OCI-M1 (cell line): ENCODE measurements at places on chromosomes 4 and X.

- DNase-seq, result no peak
Observed at GRCh38 chrX:45784590-45784989, 583.9 kb upstream of the DIPK2B start.

DNA sequence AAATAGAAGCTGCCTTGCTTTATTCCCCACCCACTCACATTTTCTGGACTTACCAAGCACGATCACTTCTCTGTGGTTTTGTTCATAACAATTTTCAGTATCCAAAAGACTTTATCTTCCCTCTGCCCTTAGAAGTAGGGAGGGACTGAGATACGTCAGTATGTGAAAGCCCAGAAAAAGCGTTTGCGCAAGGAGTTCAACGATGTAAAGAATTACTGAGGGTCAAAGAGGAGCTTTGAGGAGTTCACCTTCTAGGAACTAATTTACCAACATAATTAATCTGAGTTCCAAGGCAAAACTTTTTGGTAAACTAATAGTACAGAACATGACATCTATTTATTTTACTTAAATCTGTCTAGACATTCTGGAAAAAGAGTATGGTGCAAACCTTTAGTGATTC lies 84.6 kb downstream of the MBNL3 start:
- DNase-seq, result no peak

DNA sequence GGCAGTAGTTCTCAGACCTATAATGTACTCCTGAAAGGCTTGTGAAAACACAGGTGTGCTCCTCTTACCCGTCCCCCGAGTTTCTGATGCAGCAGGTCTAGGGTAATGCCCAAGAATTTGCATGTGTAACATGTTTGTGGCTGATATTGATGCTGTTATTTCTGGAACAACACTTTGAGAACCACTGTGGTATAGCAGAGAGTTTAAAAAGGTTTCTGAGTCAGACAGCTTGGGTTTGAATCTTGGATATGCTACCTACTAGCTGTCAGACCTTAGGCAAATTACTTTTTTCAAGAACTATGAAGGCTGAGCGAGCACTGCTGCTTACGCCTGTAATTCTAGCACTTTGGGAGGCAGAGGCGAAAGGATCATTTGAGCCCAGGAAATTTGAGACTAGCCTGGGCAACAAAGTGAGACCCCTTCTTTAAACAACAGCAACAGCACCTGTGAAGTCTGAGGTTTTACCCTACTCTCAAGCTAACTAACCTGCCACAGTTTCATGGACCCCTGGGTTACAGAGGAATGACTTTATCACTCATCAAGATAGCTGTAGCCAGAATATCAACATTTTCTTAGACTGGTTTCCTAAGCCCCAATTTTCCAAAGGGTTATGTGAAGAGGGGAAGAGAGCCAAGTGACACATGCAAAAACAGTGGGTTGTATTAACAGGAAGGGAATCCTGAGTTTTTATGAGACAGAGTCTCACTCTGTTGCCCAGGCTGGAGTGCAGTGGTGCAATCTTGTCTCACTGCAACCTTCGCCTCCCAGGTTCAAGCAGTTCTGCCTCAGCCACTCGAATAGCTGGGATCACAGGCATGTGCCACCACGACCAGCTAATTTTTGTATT lies 5.1 kb downstream of the AFF1 start:
- no peak for DNase-seq

- DNase-seq, result no peak
Observed at GRCh38 chrX:153992180-153992579, 19.6 kb downstream of the TMEM187 start.

- DNase-seq, result no peak
Observed at GRCh38 chr4:104971462-104971861, 175.2 kb upstream of the TET2 start.

- no peak for DNase-seq
Observed at GRCh38 chr4:153090670-153091385, 113.4 kb upstream of the TRIM2 start.

GRCh38 chrX:54182864-54183613 lies at the start of gene FAM120C:
FAM120C (minus strand) TSS chrX:54183254; CDS start chrX:54183198, 56 bp downstream.
- DNase-seq, result peak; percentile 90

GRCh38 chr4:122503214-122503613 lies 46.7 kb upstream of the IL2 start:
- peak; percentile 78 for DNase-seq

- DNase-seq, result no peak
Observed at GRCh38 chr4:127759893-127760292, 22.2 kb upstream of the HSPA4L start.

GRCh38 chrX:15233416-15234015 lies 36.4 kb downstream of the ASB9 start:
- no peak for DNase-seq

DNA sequence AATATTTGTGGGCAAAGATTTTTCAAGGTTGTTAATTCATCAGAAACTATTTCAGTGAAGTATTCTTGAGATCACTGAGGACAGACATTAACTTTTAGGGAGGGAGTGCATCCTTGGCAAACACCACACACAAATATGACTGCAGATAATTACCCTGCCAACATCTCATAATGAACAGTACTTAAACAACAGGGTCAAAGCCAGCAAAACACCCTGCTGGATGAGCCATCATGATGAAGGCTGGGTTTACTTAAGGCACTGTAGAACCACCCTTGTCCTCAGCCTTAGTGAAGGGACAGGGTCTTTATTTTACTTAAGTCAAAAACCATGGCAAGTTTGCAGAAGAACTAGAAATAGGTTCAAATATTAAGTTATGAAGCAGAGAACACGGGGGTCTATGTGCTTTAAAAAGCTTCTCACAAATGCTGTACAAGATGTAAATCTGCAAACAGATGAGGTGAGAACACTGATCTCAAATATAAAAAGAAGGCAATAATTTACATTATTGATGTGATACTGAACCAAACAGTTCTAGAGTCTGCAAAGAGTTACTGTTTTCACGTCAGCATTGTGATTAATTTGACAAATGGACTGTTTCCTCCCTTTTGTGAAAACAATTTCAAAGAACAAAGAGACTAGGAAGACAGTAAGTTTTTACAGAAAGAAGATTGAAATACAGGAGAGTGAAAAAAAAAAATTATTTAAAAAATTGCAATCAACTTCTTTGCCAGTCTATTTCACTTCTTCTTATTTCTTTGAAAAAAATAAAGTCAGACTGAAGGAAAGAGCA lies 28.2 kb downstream of the TAPT1 start:
- DNase-seq, result no peak

- no peak for DNase-seq
Observed at GRCh38 chrX:123906557-123907316, 46.9 kb downstream of the XIAP start.

GRCh38 chr4:9969526-9970398 lies 51.5 kb downstream of the SLC2A9 start:
- DNase-seq, result peak; percentile 67

- DNase-seq, result no peak
Observed at GRCh38 chr4:137200322-137200721, 332.0 kb downstream of the PCDH18 start.

DNA sequence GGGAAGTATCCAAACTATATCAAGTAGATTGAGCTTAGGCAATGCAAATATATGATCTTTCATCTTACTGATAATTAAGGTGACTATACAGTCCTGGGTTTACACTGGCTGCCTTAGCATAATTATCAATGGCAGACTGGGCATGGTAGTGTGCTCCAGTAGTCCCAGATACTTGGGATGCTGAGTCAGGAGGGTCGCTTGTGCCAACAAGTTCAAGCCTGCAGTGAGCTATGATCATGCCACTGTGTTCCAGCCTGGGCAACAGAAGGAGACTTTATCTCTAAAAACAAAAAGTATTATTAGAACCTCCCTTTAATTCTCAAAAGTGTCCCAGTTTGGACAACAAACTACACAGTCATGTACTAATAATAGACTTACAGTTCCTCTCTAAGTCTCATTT lies 99.4 kb upstream of the RASGEF1B start:
- DNase-seq, result no peak

- no peak for DNase-seq
Observed at GRCh38 chrX:153959649-153960048, 12.0 kb downstream of the HCFC1 start.

GRCh38 chrX:116961872-116962582 lies 499.3 kb upstream of the CT83 start:
- DNase-seq, result peak; percentile 19

- DNase-seq, result no peak
Observed at GRCh38 chrX:54093571-54093970, 49.3 kb upstream of the PHF8 start.

- DNase-seq, result no peak
Observed at GRCh38 chr4:1462768-1463075, 56.5 kb upstream of the NKX1-1 start.

DNA sequence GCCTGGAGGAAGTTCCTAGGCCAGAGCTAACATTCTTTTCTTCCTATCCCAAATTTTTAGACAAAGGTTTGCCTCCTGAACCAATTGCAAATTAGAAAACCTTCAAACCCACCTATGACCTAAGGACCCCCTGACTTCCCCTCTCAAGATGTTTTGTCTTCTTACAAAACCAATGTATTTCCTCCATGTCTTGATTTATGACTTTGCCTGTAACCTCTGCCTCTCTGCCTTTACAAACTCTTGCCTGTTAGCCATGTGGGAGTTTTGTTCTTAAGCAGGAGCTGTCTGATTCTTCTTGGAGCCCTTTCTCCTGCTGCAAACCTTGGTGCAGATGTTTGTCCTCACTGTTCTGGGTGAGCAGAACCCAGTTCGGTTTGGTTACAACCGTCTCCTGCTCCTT lies 222.3 kb upstream of the BOD1L1 start:
- no peak for DNase-seq

DNA sequence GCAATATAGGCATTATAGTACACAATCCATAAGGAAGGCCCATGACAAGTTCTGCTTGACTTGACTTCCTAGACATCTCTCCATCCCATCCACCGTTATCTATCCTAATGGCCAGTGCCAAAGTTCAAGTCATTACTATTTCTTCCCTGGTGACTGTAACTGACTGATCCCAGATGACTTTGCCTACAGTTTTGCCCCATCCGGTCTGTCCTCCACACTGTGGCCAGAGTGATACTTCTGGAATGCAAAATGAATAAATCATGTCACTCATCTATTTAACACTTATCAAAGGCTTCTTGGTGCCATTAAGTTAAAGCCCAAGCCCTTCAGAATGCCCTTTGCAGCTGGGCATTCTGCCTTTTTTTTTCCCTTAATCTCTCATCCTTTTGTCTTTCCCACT lies 130.8 kb downstream of the PPARGC1A start:
- DNase-seq, result no peak

GRCh38 chrX:7926501-7926900 lies 712 bp downstream of the PNPLA4 start:
- DNase-seq, result peak; percentile 34

DNA sequence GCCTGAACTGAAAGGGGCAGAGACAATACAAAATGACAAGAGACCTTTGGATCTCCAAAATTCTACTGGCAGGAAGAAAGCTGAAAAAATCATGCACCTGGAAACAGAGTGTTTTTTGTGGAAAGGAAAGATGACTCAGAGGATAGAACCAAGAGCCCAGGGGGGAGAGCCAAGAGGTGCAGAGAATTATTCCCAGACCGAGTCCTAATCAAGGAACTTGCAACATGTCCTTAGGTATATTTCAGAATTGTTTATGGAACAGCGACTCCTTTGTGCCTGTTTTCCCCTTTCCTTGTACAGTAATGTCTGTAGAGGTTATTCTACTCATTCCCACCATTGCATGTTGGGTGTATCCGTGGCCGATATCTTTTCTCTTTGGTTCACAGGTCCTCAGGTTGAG lies 71.7 kb downstream of the YIPF6 start:
- no peak for DNase-seq

DNA sequence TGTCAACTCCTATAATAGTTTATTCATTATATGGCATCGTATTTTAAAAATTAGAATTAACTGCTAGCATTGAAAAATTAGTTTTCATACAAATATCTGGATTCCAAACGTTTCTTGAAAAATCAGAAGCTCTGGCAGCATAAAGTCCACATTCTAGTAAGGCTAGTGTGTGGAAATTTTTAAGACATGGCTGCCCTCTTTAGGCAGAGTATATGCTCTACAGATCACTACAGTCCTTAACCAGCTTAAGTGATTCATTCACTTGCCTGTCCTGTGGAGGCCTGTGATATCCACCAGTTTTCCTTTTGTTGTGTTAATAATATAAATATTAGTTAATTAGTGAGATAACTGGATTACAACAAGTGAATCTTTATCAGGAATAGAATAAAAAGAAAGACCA lies 287.2 kb downstream of the OPHN1 start:
- DNase-seq, result peak; percentile 65

DNA sequence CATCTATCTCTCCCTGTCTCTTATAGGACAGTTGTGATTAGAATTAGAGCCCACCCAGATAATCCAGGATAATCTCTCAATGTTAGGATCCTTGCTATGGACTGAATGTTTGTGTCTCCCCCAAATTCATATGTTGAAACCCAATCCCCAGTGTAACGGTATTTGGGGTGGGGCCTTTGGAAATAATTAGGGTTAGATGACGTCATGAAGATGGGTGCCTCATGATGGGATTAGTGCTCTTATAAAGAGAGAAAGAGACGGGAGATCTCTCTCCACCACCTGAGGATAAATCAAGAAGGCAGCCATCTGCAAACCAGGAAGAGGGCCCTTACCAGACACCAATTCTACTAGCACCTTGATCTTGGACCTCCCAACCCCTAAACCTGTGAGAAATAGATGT lies 33.7 kb upstream of the SHISA3 start:
- DNase-seq, result no peak

- no peak for DNase-seq
Observed at GRCh38 chr4:100224160-100224559, 33.9 kb upstream of the DDIT4L start.

DNA sequence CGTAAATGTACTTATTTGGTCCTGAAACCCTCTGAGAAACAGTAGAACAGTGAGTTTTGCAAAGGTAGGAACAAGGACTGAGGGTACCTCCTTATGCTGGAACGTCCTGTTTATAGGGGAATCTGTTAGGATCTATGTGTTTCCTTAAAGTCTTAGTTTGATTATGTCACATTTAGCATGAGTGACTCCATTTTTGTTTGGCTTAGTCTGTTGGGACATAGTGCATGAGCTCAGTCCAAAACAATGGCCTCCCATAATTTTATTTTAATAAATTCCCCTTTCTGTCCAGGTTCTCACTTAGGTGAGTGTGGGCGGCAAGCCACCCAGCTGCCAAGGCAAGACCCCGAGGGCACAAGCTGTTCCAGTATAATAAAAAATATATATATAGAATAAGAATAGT lies 27.7 kb downstream of the HTT-AS start:
- DNase-seq, result no peak
